ENCODE measurements at places on chromosomes 2 and 18. TPM values are rescaled to one million over a fixed set of nuclear protein-coding genes. Genes with fewer than 3 reads are reported as not detected.

DNA sequence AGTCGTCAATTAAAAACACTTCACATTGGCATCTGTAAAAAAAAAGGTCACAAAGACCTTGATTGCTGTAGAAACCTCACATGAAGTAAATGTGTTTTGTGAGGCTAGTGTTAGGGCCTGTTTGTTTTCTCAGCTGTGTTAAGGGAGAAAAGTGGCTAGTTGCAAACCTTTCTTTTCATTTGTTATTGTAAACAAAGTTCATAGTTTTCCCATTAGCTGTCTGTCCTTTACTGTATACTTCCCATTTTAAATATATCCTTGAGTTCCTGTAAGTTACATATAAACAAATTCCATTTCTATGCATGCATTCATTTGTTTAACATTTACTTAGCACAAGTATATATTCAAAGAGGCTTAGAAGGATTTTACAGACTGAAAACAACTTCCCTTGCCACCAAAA lies 1250.2 kb downstream of the LRP1B start:
- DNase-seq = peak; percentile 37

The FOSL2 gene
- 42.5 TPM for total RNA-seq

DNA sequence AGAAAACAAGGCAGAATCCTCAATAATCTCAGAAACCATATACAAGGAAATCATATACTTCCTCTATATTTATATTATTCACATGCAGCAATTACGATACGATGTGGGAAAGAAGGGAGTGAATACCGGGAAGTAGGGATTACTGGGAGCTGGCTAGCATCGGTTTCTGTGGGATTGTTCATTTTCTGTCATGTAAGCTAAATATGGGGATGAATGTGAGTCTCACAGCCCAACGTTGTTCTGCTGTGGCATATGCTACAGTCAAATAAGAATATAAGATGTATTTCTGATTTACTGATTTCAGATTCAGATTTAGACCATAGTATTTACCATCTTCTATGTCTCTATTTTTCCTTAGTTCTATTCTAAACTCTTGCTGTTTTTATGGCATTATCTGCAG lies 113.6 kb downstream of the EVA1A start:
- DNase-seq = no peak

DNA sequence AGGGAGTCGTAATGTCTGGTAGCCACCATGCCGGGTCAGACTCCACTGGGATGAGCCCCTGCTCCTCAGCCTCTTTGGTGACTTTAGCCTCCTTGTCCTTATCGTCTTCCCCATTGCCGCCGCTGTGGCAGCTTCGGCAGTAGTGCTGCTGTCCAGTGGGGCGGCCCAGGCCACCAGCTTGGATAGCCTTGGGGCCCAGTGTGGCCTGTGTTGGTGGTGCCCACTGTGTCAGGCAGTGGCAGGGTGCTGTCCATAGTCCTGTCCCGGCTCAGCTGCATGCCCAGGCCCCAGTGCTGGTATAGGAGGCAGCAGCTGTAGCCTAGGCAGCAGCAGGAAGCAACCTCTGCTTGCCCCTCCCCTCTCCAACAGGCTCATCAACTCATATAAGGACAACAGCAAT lies 197.1 kb upstream of the RAB12 start:
- no peak for DNase-seq

The TEKT4 gene
- not detected for total RNA-seq

DNA sequence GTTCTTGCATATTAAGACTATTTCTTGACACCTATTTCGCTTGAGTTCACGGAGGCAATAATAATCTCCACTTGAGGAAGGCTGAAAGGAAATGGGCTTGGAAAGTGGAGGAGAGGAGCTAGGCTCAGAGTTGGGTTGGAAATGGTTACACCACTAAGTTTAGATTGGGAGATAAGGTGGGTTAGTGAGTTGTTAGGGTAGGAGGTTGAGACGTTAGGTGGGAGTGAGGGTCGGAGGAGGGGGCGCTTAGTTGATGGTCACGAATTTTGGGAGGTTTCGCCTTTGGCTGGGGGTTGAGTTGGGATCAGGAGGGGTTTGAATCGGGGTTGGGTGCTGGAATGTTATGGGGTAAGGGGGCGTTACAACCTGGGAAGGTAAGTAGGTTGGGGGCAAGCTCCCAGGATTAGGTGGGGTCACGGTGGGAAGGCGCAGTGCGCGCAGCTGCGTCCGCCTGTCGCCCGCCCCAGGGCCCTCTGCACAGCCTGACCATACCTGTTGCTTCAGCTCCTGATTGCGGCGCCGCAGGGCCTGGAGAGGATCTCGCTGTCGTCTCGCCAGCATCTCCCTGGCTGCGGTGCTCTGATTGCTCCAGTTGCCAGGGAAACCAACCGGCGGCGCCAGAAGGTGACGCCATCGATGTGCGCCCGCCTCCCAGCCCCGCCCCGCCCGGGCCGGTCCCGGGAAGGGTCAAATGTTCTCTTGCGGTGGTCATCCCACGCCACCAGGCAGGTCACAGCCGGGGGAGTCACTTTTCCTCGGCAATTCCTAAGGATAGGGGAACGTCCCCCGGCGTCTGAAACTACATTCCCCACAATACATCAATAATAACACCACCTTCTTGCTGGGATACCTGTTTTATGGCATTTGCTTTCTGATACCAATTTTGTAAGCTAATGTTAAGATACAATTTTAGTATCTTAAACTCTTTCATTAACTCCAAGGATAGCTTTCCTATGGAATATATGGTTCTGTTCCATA lies at the start of gene NPHP1:
TSS of gene NPHP1 (minus strand) at position 606 of the 978 bp plus-strand sequence. CDS start at position 561, 45 bp downstream.
- DNase-seq = peak; percentile 84

The IL1RN gene
- total RNA-seq = not detected

The RMND5A gene
- 15.5 TPM for total RNA-seq

DNA sequence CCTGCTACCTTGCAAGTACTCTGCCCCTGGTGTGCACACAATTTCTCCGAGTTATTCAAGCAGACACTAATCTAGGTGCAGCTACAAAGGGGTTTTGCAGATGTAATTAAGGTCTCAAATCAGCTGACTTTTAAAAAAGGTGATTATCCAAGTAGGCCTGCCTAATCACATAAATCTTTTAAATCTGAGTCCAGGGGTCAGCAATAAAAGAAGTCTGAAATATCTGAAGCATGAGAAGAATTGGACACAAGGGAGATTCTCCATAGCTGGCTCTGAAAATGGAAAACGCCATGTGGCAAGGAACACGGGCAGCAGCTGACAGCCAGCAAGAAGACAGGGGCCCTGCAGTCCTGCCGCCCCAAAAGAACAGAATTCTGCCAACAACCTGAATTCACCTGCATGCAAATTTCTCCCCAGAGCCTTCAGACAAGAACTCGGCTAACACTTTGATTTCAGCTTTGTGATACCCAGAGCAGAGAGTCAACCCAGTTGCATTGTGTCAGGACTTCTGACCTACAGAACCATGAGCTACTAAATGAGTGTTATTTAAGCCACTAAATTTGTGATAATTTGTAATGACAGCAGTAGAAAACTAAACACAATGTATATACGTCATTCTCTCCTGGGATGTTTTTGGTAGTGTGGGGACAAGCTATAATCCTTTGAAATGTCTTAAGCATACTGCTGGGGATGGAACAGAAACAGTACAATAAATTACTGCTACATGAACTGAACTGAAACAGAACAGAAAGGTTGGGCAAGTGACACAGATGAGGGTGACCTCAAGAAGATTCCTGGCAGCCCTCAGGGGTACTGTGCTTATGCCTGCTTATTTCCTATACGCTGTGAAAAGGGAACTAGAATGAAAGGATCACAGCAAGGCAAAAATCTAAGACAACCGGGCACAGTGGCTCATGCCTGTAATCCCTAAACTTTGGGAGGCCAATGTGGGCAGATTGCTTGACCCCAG lies 3.2 kb downstream of the INO80C start:
- DNase-seq = no peak

The PGAP1 gene
- total RNA-seq = 11.7 TPM

- peak; percentile 99 for DNase-seq
Observed at GRCh38 chr2:188787021-188787657, 187.0 kb upstream of the COL3A1 start.

DNA sequence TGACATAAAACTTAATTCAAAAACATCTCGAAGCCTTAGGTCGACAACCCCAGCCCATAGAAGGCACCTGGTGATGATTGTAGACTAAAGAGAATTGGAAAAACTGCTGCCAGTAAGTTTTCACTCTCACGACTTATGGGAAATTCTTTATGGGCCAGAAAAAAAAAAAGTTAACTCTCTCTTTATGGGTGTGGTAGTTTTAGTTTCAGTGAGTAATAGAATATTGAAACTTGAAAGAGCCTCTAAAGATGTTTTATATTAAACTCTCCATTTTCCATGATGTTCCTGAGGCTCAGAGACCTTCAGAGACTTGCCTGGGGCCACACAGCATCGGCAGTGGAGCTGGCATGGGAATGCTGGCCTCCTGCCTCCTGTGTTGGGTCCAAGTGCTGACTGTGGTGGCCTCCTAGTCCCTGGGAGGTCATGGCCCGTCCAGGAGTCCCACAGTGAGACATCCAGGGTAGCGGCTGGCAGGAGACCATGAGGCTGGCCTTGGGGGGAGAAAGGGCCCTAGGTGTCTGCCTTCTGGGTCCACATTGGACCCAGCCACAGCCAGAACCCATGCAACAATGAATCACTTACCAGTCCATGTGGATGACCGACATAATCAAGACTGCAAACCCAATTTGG lies 158.9 kb downstream of the SEPTIN10 start:
- no peak for DNase-seq

The GKN1 gene
- total RNA-seq = 0.32 TPM

GRCh38 chr18:12359515-12359927 lies 17.5 kb downstream of the AFG3L2 start:
- peak; percentile 41 for DNase-seq

The KCNK3 gene
- total RNA-seq = under 0.01 TPM

The CCDC141 gene
- under 0.01 TPM for total RNA-seq

The ZBTB7C gene
- not detected for total RNA-seq

DNA sequence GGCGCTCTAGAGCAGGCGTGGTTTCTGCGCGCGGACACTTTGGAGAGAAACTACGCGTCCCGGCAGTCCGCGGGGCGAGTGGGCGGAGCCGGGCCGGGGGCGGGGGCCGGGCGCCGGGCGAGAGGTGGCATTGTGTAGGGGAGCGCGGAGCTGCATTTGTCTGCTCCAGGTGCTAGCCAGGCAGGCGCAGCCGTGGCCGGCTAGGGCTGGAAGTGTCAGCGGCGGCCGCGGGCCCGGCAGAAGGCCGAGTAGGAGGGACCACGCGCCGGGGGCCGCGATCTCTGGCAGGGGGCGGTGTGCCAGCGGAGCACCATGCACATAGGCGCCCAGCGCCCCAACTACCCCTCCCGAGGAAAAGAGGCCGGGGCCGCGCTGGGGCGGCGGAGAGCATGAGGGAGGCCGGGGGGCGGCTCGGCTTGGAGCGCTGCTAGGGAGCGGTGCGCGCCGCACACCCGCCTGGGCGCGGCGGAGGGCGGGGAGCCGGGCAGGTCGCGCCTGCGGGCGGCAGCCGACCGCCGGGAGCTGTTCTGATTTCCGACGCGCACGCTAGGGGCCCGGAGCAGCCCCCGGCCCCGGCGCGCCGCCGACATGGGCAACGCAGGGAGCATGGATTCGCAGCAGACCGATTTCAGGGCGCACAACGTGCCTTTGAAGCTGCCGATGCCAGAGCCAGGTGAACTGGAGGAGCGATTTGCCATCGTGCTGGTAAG lies at the start of gene FMNL2:
TSS of gene FMNL2 (plus strand) at position 159 of the 710 bp plus-strand sequence.
- peak; percentile 76 for DNase-seq

The ACVR2A gene
- total RNA-seq = 25.9 TPM

DNA sequence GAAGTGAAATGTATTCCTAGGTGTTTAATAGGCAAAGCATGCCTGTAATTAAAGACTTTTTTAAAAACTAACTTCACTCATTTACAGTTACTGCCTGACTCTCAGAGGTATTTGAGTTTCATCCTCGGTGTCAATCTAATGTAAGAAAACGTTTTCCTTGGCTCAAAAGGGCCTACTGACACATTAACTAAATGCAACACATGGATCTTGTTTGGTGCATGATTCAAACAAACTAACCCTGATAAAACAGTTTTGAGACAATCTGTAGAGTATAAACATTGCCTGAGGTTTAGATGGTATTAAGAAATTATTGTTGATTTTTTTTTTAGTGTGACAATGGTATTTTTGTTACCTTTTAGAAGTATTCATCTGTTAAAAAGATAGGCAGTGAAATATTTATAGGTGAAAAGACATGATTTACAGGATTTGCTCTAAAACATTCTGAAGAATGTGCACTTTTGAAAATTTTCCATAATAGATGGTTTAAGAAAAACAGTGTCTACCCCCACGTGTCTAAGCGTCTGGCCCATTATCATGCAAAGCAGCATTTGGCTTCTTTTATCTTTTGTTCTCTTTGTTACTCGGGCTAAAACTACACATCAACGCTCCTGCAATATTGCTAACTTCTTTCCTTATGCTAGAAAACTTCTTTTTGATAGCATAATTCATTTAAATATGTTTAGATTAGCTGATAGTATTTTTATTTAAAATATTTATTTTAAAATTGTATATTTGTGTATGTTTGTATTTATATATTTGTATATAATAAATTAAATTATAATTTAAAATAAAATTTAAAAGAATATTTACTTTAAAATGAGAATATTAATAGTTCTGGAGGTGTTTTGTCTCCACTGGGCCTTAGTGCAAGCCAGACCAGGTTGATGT lies 160.2 kb upstream of the NDUFV2 start:
- DNase-seq = no peak

- DNase-seq = peak; percentile 23
Observed at GRCh38 chr18:72342933-72343332, 201.2 kb downstream of the CBLN2 start.

The WBP1 gene
- total RNA-seq = 45.4 TPM

The DNAH6 gene
- total RNA-seq = under 0.01 TPM

DNA sequence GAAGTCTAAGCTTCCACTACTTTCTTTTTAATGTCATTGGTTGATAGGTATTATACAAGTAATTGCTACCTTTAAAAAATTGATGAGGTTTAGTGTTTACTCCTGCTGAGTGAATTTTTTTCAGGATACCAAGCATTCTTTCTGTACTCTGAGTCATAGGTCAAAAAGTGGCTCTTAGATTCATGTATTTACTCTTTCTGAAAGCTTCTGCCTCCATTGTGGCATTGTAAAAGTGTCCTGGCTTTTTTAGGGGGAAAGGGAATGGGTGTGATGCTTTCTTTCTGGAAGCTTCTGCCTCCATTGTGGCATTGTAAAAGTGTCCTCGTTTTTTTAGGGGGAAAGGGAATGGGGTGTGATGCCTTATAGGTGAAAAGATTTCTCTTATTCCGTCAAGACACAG lies 286.5 kb downstream of the LPIN1 start:
- DNase-seq = peak; percentile 21

- DNase-seq = peak; percentile 8
Observed at GRCh38 chr18:24381126-24381525, 16.5 kb downstream of the OSBPL1A start.

DNA sequence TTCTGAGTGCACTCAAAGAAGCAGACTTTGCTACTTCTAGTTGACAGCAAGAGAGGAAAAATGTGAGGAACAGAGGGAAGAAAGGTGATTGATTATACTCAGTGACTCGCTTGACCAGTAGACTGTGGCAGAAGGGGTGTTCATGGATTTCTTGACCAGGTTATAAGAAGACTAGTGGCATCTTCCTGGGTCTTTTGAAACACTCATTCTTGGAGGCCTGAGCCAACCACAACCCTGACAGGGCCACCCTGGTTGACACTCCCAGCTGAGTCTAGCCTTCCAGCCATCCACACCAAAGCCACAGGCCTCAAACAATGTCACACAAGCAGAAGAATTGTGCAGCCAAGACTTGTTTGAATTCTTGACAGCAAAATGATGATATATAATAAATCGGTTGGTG lies 366.3 kb downstream of the SS18 start:
- no peak for DNase-seq
